ENCODE measurements at places on chromosomes 16 and 17.
A peak's percentile ranks its signal among the peaks of the same experiment; 100 is the strongest.

DNA sequence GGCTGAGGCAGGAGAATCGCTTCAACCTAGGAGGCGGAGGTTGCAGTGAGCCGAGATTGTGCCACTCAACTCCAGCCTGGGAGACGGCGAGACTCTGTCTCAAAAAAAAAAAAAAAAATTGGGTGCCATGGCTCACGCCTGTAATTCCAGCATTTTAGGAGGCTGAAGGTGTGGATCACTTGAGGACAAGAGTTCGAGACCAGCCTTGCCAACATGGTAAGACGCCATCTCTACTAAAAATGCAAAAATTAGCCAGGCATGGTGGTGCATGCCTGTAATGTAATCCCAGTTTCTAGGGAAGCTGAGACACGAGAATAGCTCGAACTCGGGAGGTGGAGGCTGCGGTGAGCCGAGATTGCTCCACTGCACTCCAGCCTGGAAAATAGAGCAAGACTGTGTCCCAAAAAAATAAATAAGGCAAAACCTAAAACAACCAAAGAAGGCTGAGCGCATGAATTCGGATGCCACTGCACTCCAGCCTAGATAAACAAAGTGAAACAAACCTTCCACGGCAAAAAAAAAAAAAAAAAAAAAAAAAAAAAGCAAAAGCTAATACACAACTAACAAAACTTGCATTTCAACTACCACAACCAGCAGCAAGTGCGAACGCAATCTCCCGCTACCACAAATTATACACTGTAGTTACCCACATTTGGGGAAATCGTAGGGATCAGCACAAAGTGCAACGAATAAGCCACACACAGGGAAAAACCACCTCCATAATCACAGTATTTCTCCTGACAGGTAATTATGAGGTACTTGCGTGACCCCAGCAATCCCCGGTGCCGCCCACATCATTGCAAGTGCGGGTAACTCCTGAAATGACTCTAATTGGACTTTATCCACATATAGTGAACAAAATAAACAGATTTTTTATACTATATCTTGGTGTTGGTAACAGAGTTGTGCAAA, 25.6 kb downstream of the TEX14 start:
- DNase-seq = no peak

DNA sequence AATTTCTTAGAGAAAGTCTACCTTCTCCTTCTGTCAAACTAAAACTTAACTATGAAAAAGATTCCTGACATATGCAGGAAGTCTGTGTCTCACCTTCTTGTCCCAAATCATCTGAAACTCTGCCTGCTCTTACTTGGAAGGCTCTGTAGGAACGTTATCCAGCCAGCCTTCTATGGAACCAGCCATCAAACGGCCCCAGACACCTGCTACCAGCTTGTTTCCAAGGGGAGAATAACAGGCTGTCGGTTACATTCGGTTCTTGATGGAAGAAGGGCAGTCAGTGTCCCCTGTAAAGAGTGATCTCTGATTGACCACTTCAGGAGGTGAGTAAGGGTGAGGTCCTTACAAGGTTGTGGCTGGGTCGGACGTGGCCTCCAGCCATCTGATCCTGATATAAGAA, 1.7 kb downstream of the ADAMTS18 start:
- no peak for DNase-seq

GRCh38 chr17:58312829-58313228, 15.8 kb downstream of the TSPOAP1 start:
- DNase-seq = no peak

DNA sequence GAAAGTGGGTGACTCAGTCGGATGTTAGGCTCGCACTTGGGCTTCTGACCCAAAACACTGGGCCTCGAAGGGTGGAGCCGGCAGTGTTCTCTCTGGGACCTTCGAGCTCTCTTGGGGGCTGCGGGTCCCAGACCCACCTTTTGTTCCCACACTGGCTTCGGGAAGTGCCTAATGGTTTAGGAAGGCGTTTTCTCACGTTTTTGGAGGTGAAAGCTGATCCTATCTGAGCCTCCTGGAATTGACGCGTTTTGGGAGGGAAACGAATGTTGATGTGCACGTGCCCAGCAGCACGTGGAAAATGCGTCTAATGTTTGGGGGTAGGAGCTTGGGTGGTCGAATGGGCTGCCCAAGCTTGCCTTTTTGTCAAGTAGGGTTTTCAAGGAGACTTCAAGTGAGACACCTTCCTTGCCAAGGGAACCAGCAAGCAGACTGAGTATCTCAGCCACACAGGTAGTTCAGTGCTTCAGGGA, 666 bp downstream of the HGS start:
- peak; percentile 65 for DNase-seq

GRCh38 chr17:61362852-61363600, 36.6 kb upstream of the TBX2 start:
- no peak for DNase-seq

- no peak for DNase-seq
Observed at GRCh38 chr17:45326626-45327025, 9.8 kb upstream of the MAP3K14 start.

- no peak for DNase-seq
Observed at GRCh38 chr17:67659028-67659427, 58.7 kb upstream of the NOL11 start.

DNA sequence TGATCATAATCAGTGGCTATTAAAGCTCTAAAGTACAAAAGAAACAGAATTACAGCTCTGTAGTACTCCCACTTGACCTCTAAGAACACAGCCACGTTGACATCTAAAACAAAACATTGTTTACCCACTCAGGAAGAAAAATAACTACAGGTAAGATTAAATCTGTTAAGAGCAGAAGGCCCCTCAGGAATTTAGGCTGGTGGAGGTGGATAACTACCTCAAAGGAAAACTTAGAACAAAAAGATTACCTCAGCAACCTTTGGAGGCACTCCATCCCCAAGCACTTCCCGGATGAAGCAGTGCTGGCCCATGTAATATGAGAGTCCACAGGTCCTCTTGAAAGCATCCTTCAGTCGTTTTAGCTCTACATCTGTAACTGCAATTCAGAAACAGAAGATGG, 46.7 kb downstream of the USP32 start:
- DNase-seq = no peak

DNA sequence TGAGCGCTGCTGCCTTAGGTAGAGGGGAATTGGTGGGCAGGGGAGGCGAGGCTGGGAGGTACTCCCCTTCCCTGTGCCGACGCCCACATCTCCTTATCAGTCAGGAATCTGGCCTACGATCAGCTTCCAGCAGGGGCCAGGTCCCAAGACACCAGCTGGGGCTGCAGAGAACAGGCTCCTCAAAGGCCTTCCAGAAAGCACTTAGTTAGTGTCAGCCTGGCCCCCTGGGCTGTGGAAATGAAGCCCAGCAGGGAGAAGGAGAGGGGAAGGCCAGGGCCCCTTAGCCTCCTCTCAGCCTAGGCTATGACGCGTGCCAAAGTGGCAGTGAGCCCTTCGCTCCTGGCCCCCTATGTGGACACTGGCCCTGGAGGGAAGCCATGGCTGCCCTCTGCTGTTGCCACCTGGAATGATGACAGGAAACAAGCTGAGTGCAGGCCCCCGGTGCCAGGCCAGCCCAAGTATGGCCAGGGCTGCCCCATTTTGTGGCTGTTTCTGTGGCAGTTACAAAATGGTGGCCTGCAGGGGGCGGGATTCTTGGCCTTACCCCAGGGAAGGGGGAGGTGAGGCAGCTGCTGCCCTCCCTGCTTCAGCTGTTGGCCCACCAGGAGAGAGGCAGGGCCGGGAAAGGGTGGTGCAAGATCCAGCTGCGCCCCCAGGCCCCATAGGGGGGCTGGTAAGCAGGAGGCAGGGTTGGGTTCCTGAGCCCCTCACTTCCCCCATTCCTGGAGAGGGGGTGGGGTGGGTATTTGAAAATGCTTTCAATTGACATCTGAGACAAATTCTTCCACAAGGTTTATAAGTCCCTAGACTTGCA, 11.3 kb downstream of the TBX4 start:
- no peak for DNase-seq

GRCh38 chr17:38564869-38565268, 40.9 kb downstream of the SRCIN1 start:
- no peak for DNase-seq

GRCh38 chr17:4946312-4946976, 1.9 kb downstream of the PFN1 start:
- no peak for DNase-seq

GRCh38 chr17:50793007-50793406, 25.7 kb upstream of the ANKRD40CL start:
- DNase-seq = no peak

GRCh38 chr17:36627101-36627500, 25.7 kb downstream of the MRM1 start:
- no peak for DNase-seq
